ENCODE measurements at places on chromosomes 11 and 22.

GRCh38 chr22:45424241-45424731, 10.8 kb downstream of the RIBC2 start:
- ATAC-seq: peak; percentile 92

GRCh38 chr22:30038219-30038618, 42.0 kb upstream of the HORMAD2 start:
- peak; percentile 73 for ATAC-seq

GRCh38 chr11:38173676-38174075, 1575.6 kb upstream of the RAG2 start:
- ATAC-seq: no peak

DNA sequence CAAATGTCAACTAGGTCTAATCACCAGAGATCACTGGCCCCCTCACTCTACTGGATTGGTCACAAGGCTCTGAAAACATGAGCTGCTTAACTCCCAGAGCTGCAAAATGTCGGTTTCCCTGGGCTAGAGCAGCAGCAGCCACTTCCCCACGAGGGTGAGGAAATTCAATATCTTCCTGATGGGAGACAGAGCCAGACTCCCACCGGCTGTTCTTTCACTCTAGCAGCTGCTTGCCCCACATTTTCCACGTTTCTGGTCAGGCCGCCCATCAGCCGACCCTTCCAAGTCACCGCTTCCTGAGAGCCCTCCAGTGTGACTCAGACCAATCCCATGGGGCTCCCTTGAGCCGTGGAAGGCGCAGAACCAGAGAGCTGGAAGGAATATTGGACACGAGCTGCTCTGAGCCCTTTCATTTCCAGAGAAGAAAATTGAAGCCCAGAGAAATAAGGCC, 227.0 kb downstream of the ADAMTS15 start:
- no peak for ATAC-seq

DNA sequence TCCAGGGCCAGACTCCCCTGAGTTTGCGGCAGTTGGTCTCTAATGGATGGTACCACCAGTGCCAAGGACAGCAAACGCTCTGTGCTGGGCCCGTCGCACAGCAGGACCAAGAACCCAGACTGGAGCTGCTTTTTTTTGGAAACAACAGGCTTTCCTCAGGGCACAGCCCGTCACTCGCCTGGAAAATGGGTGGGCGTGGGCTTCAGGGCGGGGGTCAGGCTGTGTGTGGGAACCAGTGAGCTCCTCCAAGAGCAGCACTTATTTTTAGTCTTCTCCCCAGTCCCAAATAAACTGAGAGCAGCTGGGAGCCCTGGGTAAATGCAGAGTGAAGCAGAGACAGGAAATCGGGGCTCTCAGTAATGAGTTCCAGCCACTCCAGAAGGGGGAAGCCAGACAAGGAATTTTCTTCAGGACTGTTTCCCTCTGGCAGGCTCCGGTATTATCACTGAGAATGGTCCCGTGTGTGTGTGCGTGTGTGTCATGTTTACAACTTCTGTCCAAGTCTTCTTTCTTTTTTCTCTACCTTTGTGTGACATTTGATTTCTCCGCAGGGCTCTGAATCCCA, 63.0 kb downstream of the PPFIBP2 start:
- no peak for ATAC-seq

DNA sequence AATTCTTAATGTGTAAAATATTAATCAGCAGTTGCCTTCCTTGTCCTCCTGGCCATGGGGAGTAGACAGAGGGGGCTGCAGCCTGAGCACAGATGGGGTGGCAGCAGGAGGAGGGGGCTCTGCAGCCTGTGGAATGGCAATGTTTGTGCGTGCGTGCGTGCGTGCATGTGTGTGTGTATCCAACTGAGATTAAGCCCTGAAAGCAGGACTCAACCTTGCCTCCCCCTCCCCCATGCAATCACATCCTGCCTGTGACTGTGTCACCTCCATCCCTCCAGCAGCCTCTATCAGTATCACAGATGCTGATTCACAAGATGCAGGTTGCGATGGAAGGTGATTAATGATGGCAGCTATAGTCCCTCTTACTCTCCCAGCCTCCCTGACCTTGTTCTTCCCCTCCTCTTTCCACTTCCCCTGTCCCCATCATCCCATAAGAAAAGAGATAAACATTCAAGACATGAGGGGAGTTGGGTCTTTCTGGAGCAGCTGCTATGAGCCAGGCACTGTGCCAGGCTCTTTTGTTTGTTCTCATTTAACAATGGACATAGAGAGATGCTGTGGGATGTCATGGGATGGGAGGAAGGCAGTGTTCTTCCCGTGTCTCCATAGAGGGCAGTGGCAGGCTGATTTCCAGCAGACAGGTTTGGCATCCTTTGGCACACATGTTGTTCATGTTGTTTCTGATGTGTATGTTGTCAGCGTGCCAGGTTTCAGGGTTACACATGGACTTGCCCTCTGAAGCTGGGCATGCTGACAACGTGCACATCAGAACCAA, 43.8 kb upstream of the NECTIN1 start:
- no peak for ATAC-seq

DNA sequence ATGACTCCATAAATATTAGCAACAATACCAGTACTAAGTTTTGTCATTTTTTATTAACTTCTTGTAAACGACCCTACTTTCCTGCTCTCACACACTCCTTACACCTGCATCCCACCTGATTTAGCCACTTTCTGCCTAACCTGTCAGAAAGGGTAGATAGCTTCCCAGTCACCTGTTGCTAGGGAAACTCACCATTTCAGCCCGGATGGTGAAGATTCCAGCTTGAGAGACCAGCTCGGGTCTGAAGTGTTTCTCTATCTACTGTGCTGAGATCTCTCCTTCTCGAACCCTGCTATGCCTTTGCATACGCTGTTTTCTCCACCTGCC, at the start of gene PARVG:
TSS of gene PARVG (plus strand) at position 220 of the 327 bp plus-strand sequence. CDS start 2,405 bp downstream, outside the sequence.
- no peak for ATAC-seq

DNA sequence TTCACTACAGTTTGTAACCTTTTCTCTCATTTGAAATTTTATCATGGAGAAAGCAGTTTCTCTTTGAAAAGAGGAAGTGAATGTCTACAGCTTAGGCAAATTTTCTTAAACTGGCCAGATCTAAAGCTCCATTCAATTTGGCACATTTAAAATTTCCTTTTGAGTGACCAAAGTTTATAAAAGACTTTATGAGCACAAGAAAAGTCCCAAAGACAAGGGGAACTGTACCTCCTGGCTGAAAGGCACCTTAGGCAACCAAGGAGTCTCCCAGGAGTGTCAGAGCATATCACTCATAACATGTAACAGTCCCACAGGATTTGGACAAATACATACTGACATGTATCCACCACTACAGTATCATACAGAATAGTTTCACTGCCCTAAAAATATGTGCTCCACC, 41.3 kb downstream of the NARS2 start:
- ATAC-seq: no peak

- ATAC-seq: no peak
Observed at GRCh38 chr22:45130891-45131290, 32.8 kb upstream of the NUP50 start.

DNA sequence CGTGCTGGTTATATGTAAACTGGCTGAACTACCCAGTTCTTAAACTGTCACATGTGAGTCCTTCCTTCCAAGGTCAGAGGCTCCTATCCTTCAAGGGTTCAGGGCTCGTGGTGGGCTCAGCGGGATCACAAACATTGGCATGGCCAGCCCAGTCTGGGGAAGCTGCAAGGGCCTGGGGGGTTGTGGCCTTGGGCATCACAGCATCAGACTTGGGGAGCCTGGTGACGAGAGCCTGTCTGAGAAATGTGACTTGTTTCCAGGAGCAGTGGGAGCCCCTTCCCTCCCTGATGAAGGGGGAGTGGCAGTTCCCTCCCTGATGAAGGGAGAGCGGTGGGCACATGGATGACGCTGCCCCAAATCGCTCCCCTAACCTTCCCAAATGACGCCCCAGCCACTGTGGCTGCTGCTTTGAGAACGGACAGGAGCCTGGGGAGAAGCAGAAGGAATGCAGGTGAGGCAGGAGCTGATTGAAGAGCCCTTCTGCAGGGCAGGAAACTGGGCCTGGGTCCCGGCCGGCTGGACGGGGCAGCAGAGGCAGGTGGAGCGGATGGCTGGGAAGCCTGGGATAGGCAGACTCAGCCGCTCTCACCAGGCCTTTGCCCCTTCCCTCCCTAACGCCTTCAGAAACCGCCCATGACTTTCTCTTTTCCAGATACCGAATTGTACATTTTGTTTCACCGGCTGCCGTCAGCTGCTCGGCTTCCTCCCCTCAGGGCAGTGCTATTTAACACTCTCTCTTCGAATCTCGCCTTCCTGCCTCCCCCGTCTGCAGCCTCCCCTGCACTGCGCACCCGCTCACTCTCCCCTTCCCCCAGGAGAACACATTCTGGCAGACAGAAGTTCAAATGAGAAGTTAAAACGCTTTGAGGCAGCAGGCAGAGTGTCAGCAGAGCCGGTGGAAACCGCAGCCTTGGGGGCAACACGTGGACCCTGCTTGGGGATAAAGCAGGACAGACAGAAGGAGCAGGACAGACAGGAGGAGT, 1486.7 kb downstream of the BRD1 start:
- no peak for ATAC-seq

DNA sequence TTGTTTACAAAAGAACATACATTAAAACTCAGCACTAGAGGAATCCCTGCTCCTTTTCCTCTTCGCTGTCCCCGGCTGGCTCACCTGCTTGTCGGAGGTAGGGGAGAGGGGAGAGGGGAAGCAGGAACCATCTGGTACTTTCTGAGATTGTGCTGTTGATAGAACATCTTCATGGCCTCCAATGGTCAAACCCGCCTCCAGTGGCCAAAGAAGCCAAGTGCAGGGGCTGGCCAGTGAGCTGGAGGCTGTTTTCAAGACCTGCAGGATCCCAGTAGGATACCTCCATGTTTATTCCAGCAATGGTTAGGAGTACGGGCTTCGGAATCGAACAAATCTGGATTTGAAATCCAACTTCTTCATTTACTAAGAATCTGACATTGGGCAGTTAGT, 92.6 kb downstream of the PKNOX2 start:
- ATAC-seq: no peak

DNA sequence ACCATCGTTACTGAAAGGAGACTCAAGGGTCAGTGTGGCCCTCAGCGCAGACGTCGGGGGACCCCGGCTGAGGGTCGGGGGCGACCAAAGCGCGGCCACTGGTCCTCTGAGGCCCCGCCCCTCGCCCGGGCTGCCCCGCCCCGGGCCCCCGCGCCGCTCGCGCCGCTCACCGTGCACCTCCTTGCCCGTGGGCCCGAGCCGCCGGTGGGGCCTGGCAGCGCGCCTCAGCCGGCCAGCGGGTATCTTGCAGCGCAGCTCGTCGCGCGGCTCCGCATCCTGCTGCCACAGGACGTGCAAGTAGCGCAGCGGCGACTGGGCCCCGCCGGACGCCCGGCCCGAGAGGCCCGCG, 419 bp downstream of the ANKRD54 start:
- ATAC-seq: peak; percentile 48

DNA sequence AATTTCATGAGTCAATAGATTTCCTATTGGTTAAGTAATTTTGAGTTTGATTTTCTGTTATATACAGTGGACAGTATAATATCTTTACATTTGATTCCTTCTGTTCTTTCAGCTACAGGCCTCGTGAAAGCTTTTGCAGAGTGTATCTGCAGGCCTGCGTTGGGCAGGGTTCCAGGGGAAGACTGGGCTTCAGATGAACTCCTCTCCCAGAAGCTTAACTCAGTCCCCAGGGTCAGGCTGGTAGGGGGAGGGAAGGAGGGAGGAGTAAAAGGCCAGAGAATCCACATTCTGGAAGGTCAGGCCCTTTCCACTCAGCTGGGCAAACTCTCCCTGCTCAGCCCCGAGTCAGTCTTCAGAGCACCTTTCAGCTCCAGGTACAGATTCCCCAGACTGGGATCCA, 100.4 kb upstream of the NECTIN1 start:
- no peak for ATAC-seq

DNA sequence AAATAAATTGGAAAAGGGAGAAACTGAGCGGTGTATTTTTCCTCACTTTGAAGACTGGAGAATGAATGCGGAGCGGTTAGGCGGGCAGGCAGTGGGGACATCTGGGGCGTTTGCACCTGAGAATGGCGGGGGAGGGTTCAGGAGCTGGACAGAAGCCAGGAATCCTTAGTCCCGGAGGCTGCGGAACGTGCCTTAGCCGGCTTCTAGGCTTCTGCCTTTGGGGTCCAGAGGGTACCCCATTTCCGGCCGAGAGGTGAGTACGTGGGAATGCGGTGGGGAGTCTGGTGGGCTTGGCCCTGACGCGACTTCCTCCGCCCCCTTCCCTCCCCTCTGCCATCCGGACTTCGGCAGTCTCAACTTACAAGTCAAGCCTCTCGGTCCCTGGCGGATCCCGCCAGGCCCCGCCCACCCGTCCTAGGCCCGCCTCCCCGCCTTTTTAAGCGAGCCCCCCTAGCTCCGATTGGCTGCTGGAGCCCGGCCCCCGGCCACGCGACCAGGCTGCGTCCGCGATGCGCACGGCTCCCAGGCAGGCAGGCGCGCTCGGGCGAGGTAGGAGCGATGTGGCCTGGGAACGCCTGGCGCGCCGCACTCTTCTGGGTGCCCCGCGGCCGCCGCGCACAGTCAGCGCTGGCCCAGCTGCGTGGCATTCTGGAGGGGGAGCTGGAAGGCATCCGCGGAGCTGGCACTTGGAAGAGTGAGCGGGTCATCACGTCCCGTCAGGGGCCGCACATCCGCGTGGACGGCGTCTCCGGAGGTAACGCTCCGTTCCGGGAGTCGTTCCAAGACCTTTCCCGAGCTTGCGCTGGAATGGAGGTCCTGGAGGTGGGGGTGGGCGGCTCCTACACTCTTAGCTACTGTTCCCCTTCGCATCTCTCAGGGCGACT, at the start of gene GCAT:
TSS of gene GCAT (plus strand) at position 525 of the 884 bp plus-strand sequence. CDS start at position 559, 34 bp downstream.
- ATAC-seq: peak; percentile 87

DNA sequence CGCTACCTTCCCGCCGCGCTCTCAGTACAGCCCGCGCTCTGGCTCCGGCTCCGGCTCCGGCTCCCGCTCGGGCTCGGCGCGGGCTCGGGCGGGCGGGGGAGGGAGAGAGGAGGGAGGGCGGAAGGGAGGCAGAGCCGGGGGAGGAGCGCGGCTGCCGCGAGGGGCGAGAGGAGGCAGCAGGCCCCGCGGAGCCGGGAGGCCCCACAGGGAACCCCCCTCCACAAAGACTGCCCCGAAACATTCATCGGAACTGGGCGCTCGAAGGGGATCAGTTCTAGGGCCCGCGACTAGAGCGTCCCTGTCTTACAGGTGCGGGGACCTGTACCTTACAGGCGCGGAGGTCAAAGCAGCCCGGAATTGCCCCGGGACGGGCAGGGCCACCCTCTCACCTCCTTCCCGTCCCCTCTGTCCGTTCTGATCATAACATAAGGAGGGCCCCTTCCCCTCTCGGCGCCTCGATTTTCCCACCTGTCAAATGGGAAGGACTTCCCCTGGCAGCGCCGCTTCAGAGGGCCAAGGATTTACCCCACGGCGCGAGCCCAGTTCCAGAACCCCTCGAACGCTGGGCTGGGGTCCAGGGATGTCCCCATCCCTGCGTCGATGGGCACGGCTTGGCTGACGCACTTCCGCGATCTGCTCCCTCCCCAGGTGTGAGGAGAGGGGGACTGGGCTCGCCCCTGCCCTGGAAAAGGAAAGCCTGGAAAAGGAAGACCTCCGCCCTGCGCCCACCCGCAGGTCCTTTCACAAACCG, at the start of gene SHISA8:
TSS of gene SHISA8 (minus strand) at position 40 of the 751 bp plus-strand sequence. CDS start 407 bp downstream, outside the sequence.
- ATAC-seq: peak; percentile 41

DNA sequence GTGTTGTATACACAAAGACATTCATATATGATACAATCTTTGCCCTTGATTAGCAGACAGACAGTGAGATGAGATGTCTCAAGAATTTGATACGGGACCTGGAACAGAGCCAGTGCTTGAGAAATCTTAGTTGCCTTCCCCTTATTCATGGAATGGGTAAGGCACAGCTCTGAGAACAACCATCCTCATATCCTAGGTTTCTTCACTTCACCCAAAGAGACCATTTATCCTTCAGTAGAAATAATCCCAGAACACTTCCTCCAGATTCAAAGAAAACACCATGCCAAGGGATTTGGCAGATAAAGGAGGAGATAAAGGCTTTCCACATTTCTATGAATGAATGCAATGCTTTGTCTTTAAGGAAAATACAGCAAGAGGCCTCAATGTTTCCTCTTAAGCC, 8.8 kb upstream of the IZUMO1R start:
- no peak for ATAC-seq

Data from esophagus mucosa (tissue), 1 donor.